Lung (tissue), 17 donors: ENCODE measurements at places on chromosomes 16 and 17.

GRCh38 chr17:39402890-39403605 is 1.6 kb upstream of the FBXL20 start:
- H3K27me3 ChIP-seq = no peaks in the 10 kb centered on the region
- no peak for DNase-seq
- H3K4me1 ChIP-seq = peaks cover 10% of the 10 kb centered on the region
- no peak overlapping the region for H3K27ac ChIP-seq

- H3K27ac ChIP-seq = no peak overlapping the region
- no peak for DNase-seq
- no peaks in the 10 kb centered on the region for H3K27me3 ChIP-seq
- no peak overlapping the region for H3K4me3 ChIP-seq
- H3K36me3 ChIP-seq = peaks cover 29% of the 10 kb centered on the region
Measured at GRCh38 chr16:74888888-74889287, 96.0 kb downstream of the WDR59 start.

DNA sequence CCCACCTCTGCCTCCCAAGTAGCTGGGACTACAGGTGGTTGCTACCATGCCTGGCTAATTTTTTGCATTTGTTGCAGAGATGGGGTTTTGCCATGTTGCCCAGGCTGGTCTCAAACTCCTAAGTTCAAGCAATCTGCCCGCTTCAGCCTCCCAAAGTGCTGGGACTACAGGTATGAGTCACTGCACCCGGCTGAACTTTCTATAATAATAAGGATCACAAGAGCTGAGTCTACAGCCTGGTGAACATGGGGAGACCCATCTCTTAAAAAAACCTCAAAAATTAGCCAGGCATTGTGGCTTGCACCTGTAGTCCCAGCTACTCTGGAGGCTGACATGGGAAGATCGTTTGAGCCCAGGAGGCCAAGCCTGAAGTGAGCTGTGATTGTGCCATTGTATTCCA is 53.5 kb downstream of the WDR59 start:
- no peaks in the 10 kb centered on the region for H3K27me3 ChIP-seq
- H3K27ac ChIP-seq = no peak overlapping the region
- H3K36me3 ChIP-seq = peaks cover 12% of the 10 kb centered on the region
- no peak for DNase-seq

GRCh38 chr16:89065458-89065822 is 28.2 kb upstream of the ACSF3 start:
- no peaks in the 10 kb centered on the region for H3K36me3 ChIP-seq
- H3K4me1 ChIP-seq = no peaks in the 10 kb centered on the region
- DNase-seq = no peak
- no peak overlapping the region for H3K4me3 ChIP-seq
- H3K27me3 ChIP-seq = no peaks in the 10 kb centered on the region
- no peak overlapping the region for H3K27ac ChIP-seq

- no peaks in the 10 kb centered on the region for H3K27me3 ChIP-seq
- H3K36me3 ChIP-seq = no peaks in the 10 kb centered on the region
- H3K4me1 ChIP-seq = no peaks in the 10 kb centered on the region
- peak overlapping the region; percentile 77 for H3K27ac ChIP-seq
Measured at GRCh38 chr16:81445143-81445961, 744 bp downstream of the CMIP start.

- H3K27me3 ChIP-seq = no peaks in the 10 kb centered on the region
- DNase-seq = no peak
- peaks cover 54% of the 10 kb centered on the region for H3K36me3 ChIP-seq
- no peaks in the 10 kb centered on the region for H3K4me1 ChIP-seq
- no peak overlapping the region for H3K4me3 ChIP-seq
Measured at GRCh38 chr17:81842725-81843504, 8.1 kb upstream of the PPP1R27 start.

DNA sequence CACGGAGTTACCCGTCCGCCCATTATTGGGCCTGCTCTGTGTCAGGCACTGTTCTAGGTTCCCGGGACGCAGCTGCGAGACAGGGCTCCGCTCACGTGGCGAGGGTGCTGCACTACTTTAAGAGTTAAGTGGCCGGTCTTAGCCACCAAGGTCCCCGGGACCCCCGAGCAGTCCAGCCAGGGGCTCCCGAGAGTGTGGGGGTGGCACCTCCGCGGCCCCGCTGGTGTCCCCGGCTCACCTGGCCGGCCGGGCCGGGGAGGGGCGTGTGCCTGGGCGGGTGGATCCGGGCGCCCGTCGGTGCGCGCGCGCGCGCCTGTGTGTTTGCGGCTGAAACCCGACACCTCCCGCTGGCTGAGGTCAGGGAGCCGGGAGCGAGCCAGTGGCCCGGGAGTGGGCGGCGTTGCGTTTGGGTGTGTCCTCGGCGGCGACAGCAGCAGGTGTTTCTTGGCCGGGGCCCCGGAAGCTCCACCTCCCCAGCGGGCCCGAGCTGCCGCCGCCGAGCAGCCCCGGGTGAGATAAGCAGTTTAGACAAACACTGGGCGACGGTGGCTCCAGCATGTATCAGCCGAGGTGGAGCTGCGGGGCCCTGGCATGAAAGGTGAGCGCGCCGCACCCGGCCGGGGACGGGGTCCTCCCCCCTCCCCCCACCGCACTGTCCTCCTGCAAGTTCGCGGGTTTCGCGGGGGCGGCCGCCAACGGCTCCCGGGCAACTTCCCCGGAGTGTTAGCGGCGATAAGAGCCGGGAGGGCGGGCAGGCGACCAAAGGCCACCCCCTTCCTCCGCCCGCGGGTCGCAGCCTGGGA is at the start of gene GSE1:
TSS of gene GSE1 (plus strand) at position 522 of the 803 bp plus-strand sequence. CDS start at position 592, 70 bp downstream.
- peaks cover 67% of the 10 kb centered on the region for H3K4me1 ChIP-seq
- H3K27me3 ChIP-seq = no peaks in the 10 kb centered on the region
- H3K36me3 ChIP-seq = no peaks in the 10 kb centered on the region
- peak within 1 kb of the TSS; percentile 96 for H3K27ac ChIP-seq
- DNase-seq = peak; percentile 93
- H3K4me3 ChIP-seq = peak within 1 kb of the TSS; percentile 59

- no peaks in the 10 kb centered on the region for H3K36me3 ChIP-seq
- H3K4me3 ChIP-seq = no peak overlapping the region
- no peak overlapping the region for H3K27ac ChIP-seq
- no peak for DNase-seq
- no peaks in the 10 kb centered on the region for H3K4me1 ChIP-seq
Measured at GRCh38 chr16:81848306-81848853, 69.3 kb downstream of the PLCG2 start.

DNA sequence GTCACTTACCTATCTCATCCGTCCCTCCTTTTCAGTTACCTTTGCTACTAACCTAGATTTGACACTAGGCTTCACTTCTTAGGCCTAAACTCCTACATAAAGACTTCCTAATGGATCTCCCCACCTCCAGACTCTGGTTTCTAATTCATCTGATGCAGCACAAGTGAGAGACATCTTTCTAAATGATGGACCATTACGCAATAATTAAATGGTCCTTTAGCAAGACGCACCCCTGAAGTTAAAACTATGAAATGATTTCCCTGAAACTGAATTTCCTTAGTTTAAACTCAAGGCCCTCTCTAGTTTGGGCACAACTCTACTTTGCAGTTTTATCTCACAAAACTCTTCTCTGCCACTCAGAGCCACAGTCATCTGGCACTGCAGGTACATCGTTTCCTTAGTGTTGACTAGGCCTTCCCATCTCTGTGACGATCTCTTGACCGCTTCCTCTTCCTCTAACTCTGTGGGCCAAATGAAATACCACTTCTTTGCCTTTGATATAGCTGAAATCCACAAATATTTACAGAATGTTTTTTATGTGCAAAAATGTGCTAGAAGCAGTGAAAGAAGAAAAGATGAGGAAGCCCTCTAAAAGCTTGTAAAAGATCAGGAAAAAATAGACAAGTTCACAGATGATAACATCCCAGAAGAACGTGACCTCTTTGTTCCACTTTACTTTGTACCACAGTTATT is 3.3 kb downstream of the SYNRG start:
- H3K36me3 ChIP-seq = peaks cover 7% of the 10 kb centered on the region
- no peak overlapping the region for H3K27ac ChIP-seq
- H3K27me3 ChIP-seq = no peaks in the 10 kb centered on the region
- no peak for DNase-seq
- H3K4me3 ChIP-seq = no peak overlapping the region

DNA sequence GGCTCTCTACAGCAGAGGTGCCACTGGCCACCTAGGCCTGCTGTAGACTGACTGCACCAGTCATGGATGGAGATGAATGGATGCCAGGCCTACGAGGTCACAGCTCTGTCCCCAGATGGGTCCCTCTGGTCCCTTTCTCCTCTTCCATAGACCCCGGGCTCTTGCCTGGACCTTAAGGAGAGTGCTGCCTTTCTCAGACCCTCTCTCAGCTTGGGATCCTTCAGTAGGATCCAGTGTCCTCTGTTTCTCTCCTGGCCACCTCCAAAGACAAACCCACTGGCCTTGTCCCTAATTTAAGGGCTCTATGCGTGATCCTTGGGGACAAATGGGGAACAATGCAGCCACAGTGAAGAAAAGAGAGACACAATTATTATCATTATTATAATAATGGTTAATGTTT is 189.3 kb upstream of the C16orf82 start:
- H3K27me3 ChIP-seq = no peaks in the 10 kb centered on the region
- no peak for DNase-seq
- no peak overlapping the region for H3K27ac ChIP-seq
- no peaks in the 10 kb centered on the region for H3K4me1 ChIP-seq

GRCh38 chr16:7653746-7654461 is 321.3 kb downstream of the RBFOX1 start:
- no peaks in the 10 kb centered on the region for H3K27me3 ChIP-seq
- DNase-seq = no peak

DNA sequence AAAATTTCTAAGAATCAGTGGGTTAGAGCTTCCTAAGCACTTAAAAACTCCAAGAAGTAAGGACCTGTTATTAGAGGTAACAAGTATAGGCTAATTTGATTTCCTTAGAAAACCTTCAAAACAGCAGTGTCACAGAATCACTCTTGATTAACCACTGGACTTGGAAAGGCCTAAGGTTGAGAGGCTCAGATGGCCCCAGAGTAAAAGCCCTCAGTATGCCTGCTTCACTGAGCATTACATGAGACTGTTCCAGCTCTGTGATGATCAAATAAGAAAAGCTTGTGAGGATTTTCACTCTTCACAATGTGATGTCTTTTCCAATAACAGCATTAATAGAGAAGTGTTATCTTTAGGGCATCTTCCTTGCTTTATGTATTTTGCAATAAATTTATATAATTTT is 509.2 kb upstream of the HSBP1 start:
- no peak overlapping the region for H3K27ac ChIP-seq
- no peaks in the 10 kb centered on the region for H3K27me3 ChIP-seq
- H3K4me1 ChIP-seq = no peaks in the 10 kb centered on the region
- DNase-seq = no peak
- H3K36me3 ChIP-seq = no peaks in the 10 kb centered on the region

DNA sequence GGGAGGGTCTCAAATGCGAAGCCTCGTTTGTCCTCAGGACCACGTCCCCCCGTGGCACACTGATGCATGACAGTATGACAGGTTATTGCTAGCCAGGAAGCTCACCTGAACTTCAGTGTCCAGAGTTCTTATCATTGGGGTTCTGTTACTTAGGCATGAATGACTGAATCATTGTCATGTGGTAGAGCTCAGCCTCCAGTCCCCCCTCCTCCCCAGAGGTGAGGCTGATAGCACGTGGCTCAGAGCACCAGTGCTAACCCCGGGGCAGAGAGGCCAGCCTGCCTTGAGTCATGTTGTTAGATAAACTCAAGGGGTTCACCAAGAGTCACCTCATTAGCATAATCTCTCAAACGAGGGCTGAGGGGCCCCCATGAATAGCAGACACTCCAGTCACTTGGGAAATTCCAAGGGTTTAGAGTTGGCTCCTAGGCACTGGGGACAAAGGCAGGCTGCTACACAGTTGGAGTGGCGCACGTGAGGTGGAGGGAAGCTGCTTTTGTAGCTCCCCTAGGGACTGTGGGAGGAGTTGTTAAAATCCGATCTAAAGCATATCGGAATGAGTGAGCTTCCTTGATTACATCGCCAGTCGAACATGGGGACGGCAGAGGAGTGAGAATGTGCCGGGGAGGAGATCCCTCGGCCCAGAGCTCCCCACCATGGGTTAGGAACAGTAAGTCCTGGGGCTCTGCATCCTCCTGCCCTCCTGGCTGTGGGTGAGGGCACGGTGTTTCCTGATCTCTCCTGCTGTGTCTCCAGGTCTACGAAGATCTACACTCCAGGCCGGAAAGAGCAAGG is 18.2 kb downstream of the DHX38 start:
- H3K4me3 ChIP-seq = no peak overlapping the region
- no peaks in the 10 kb centered on the region for H3K4me1 ChIP-seq
- DNase-seq = no peak
- H3K27me3 ChIP-seq = no peaks in the 10 kb centered on the region
- no peak overlapping the region for H3K27ac ChIP-seq

DNA sequence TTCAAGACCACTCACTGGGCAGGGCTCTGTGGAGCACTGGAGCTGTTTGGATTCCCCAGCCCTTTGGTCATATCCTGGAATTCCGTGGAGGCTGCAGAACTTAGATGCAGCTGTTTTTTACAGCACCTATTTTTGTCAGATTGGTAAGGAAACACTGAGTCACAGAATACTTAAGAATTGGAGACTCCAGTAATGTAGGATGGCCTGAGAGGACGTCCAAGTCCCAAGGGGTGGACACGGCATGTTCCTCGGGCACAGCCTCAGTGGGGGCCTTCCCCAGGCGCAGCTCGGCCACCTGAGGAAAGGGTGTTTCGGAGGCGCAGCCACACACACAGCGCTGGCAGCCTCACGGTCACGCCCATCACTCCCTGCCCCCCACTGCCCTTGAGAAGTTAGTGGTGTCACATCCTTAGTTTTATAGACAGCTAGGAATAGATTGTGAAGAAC is 14.8 kb downstream of the PLD6 start:
- no peaks in the 10 kb centered on the region for H3K27me3 ChIP-seq
- DNase-seq = peak; percentile 37
- H3K4me3 ChIP-seq = no peak overlapping the region
- H3K36me3 ChIP-seq = peaks cover 16% of the 10 kb centered on the region
- H3K4me1 ChIP-seq = peaks cover 12% of the 10 kb centered on the region

DNA sequence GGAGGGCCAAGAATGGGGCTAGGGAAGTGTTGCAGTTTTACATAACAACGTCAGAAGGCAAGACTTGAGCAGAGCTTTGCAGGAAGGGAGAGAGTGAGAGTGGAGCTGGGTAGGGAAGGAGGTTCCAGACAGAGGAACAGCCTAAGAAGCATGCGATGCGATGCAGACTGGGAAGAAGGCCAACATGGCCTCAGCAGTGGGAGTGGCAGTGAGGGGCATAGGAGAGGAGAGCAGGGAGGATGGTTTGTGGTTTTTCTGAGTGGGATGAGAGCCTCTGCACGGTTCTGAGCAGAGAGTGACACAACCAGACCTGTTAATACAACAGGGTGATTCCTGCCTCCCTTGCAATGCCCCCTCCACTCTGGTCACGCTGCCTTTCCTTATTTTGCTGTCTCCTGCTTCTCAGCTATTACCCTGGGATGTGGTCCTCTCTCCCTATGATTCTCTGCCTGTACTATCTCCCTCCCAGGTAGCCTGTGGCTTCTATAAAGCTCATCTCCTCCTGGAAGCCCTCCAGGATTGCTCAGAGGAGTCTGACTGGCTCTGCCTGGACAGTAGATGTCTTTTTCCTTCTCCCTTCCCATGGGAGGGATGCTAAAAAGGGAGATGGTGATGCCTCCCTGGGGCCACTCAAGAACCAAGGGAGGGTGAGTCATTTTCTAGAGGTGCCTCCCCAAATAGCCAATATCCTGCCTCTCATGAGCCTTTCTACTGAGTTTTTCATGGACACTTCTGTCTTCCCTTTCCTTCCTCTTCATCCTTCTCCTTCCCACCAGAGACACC is 38.7 kb upstream of the NGFR start:
- no peaks in the 10 kb centered on the region for H3K27me3 ChIP-seq
- DNase-seq = peak; percentile 83
- no peak overlapping the region for H3K27ac ChIP-seq
- no peak overlapping the region for H3K4me3 ChIP-seq
- peaks cover 4% of the 10 kb centered on the region for H3K4me1 ChIP-seq

- DNase-seq = no peak
- H3K36me3 ChIP-seq = no peaks in the 10 kb centered on the region
- H3K27me3 ChIP-seq = no peaks in the 10 kb centered on the region
- H3K27ac ChIP-seq = no peak overlapping the region
- H3K4me1 ChIP-seq = no peaks in the 10 kb centered on the region
Measured at GRCh38 chr17:7818746-7819645, 15.0 kb upstream of the KDM6B start.
